ENCODE measurements at places on chromosomes 5 and 9.

GRCh38 chr5:174337276-174338184 lies 292.0 kb downstream of the NSG2 start:
- no peak for DNase-seq

DNA sequence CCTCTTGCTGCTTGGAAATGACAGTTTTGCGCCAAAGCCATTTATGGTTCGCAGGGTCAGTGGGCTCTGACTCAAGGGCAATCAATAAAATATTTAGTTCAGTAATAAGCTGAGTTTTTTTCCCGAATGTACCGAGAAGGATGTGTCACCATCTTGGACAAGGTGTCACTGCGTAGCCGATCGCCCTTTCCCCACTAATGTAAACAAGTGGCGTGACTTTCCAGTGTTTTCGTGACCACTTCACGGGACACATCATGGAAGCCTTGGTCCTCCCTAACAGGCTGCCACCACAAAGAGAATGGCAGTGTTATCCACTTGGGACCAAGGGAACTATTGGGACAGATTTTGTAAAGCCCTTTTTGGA lies 16.4 kb downstream of the ISL1 start:
- no peak for DNase-seq

- no peak for DNase-seq
Measured at GRCh38 chr5:86565197-86565789, 52.4 kb upstream of the COX7C start.

GRCh38 chr5:176407456-176408251 lies 8.7 kb downstream of the CLTB start:
- no peak for DNase-seq

GRCh38 chr5:113678924-113679575 lies 165.6 kb downstream of the YTHDC2 start:
- DNase-seq = no peak

GRCh38 chr5:58215364-58215763 lies 244.5 kb downstream of the PLK2 start:
- no peak for DNase-seq

GRCh38 chr5:171635561-171636245 lies 149.9 kb upstream of the SMIM23 start:
- no peak for DNase-seq

GRCh38 chr5:123530728-123531127 lies 18.8 kb downstream of the CSNK1G3 start:
- no peak for DNase-seq

DNA sequence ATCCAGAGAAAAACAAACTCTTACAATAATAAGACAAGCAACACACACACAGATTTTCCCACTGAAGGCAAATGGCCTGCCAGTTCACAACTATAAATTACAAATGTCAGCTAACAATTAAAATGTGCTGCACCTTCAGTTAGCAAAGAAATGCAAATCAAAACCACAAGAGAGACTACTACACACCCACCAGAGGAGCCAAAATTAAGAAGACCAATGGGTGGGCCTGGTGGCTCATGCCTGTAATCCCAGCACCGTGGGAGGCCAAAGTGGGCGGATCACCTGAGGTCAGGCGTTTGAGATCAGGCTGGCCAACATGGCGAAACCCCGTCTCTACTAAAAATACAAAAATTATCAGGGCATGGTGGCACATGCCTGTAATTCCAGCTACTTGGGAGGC lies 15.1 kb upstream of the IPPK start:
- no peak for DNase-seq

DNA sequence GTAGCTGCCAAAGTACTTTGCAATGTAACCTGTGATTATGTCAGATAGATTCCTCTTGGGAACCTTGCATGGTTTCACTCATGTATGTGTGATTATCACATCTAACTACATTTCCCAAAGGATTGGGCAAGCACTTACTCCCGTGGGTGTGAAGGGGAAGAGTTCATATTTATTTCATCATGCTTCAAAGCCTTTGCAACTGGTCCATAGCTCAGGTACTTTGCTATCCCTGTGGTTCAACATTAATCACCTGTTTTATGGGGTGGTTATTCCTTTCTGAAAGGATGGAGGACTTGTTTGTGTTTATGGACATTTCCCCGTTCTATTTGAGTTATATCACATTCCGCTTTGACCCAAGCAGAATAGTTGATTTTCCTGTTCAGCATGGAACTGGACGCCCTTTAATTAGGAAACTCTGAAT lies 13.6 kb upstream of the ERMP1 start:
- no peak for DNase-seq

DNA sequence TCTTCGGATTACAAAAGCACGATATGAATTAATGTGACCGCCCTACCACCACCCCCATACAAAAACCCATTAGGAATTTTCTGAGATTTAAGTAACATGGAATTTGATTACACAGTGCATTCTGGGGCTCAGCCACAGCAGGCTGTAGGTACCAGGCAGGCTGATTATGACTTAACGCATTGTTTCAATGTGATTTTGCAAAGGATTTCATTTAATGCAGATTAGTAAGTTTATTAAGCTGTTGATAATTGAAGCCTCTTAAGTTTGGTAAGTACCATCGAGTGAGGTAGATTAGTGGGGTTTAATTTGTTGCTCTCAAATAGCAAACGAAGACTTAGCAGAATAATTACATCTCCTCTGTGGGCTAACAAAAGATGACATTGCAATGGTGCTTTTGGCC lies 240.1 kb downstream of the TRPM3 start:
- DNase-seq = no peak

GRCh38 chr5:160463740-160464465 lies 42.2 kb downstream of the PTTG1 start:
- no peak for DNase-seq

DNA sequence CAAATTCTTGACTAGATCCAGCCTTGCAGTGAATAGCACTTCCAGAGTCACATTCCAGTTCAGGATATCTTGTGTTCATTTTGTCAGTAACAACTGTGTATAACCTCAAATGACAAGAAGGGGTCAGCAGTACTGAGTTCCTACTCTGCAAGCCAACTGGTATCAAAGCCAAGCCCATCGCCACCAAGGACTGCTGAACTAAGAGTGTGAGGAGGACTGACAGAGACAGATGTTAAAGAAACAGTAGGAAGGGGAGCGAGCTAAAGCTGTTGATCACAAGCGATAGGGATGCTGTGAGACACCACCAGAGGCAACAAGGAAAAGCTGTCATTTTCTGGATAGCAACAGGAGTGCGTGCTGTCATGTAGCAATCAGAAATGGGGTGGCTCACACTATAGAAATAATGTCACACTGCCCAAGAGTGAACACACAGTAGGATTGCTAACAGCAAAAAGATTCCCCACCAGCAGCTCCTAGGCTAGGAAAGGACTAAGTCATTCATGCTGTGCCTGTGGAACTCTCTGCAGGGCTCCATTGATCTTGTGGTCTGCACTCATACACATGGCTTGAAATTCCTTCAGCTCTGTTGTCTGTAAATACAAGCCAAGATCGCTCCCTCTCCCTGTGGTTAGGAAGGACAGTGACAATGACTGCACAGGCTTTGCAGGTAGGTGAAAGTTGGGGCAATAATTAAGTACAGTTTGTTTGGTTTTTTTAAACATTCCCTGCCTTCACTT lies 658.6 kb downstream of the NR2F1-AS1 start:
- no peak for DNase-seq

DNA sequence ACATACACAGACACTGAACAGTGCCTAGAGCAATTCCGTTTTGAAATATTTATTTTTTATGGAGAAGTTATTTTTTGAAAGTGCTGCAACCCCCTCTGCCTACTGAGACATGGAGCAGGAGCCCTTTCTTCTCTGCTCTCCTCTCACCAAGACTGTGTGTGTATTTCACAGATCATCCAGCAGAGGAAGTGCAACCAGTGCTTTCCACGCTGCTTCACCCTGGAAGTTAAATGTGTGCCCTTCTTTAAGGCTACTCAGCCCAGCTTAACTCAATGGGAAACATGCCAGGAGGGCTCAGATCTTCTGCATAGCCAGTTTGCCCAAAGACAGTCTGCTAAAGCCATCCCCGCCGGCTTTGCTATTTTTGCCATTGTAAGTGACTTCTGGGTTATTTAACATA lies 606.3 kb downstream of the TLE1 start:
- DNase-seq = no peak

- no peak for DNase-seq
Measured at GRCh38 chr9:70534061-70534460, 119.6 kb upstream of the KLF9 start.

DNA sequence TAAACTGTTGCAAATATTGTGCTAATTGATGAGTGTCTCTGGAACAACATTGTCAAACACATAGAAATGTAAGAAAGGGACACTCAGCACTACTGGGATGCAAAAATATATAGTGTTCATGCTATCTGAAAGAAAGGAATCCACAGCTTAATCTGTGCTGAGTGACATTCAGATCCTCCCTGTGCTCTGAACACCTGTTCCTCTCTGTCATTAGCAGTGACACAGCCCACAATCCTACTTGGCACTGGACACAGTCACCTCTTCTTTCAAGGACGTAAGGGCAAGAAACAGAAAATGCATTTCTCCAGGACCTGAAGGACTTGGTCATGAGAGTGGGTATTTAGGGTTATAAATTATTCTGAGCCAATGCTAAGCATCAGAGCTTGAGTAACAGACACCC lies 121.4 kb upstream of the SV2C start:
- no peak for DNase-seq

Measured in CD4-positive, alpha-beta T cell (primary cell).